ENCODE measurements at places on chromosomes 7 and 10.

DNA sequence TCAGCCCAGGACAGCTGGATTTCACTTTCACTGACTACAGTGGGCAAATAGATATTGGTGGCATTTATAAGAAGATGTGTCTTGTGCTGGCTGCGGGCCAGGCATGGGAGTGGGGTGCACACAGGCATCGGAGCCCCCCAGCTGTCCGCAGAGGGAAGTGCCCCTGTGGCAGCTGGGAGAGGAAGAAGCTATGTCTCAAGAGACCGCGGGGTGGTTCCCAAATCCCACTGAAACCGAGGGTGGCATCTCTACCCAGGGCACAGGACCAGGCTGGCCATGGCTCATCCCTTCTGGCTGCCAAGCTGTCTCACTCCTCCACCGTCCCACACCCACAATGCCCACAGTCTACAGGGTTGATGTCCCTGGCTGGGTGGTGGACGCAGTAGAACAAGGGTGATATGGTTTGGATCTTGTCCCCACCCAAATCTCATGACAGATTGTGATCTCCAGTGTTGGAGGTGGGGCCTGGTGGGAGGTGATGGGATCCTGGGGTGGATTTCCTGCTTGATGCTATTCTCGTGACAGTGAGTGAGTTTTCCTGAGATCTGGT is 94.8 kb downstream of the TCERG1L start:
- no peak for DNase-seq

GRCh38 chr10:114290038-114290437 is 51.0 kb downstream of the VWA2 start:
- DNase-seq = no peak

- DNase-seq = no peak
Observed at GRCh38 chr7:70183278-70183677, 585.0 kb downstream of the AUTS2 start.

GRCh38 chr7:30727061-30727945 is 24.6 kb upstream of the INMT start:
- no peak for DNase-seq

GRCh38 chr7:43834463-43835251 is 34.7 kb downstream of the MRPS24 start:
- DNase-seq = no peak

Data from stimulated activated CD4-positive, alpha-beta T cell treated with anti-CD3 and anti-CD28 coated beads, Interleukin-1b, Interleukin-23, amount 100 ng/mL, for 1 hour (primary cell).